ENCODE measurements at places on chromosomes 7 and 10. TPM values are rescaled to one million over a fixed set of nuclear protein-coding genes. Genes with fewer than 3 reads are reported as not detected.

The DRGX gene
- total RNA-seq = not detected

DNA sequence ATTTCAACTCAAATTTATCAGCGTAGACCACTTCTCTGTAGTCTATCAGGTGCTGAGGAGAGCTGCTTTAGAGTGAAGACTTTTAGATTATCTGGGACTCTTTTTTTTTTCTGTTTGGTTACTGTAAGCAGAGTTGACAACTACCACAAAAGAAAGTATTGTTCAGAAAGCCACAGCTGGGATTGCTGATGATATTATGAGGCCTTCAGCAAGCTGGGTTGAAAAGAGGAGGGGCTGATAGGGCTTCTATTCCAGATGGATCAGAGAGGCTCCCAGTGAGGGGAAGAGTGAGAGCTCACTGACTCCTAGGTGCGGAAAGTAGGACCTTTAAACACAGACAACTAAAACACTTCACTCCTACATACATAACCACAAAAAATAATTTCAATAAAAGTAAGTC lies 188.5 kb upstream of the FERD3L start:
- DNase-seq = no peak

GRCh38 chr10:3339531-3339950 lies 167.0 kb upstream of the PITRM1 start:
- DNase-seq = no peak

- no peak for DNase-seq
Observed at GRCh38 chr10:112793202-112793921, 156.7 kb upstream of the TCF7L2 start.

The MINDY4 gene
- 19.9 TPM for total RNA-seq

DNA sequence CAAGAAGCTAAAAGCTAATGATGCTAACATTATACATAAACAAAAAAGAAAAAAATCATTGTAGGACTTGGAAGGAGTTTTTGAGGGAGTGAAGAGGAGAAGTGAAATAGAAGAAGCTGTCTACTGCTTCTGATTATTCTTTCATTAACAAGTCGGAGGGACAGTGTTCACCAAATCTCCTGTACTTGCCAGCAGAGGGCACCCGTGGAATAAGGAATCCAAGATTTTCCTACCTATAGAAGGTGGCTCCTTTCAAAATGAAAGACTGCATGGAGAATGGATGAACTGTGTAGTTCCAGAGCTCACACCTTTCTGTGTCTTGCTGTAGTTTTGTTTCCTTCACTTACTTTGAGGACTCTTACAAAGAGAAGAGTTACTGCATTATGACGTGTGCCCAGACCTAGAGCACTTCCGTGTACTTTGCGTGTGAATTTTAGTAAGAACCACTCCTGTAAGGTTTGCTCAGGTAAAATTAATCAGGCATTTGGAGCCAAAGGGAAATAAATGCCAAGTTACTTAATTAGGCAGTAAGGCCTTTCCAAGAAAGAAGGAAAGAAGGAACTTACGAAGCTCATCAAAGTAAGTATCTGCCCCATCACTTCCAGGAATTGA lies 145.1 kb downstream of the SEMA3D start:
- peak; percentile 35 for DNase-seq

GRCh38 chr10:33109788-33110469 lies 151.9 kb upstream of the ITGB1 start:
- DNase-seq = no peak

The SPDYE5 gene
- total RNA-seq = not detected

Measured in tibial nerve (tissue), 4 donors.